H1 (cell line): ENCODE measurements at places on chromosomes 12 and 14. TPM values are rescaled to one million over a fixed set of nuclear protein-coding genes. Genes with fewer than 3 reads are reported as not detected.

Gene ESRRB
- 0.19 and 0.29 TPM in 2 replicates for polyA plus RNA-seq

Gene DACT1
- polyA plus RNA-seq = 3.2 and 4.7 TPM in 2 replicates

Gene BATF
- 0.20 TPM in 1 of 2 replicates, not detected in the other for polyA plus RNA-seq

Gene OASL
- not detected in 2 replicates for polyA plus RNA-seq

Gene CLEC6A
- polyA plus RNA-seq = not detected in 2 replicates

Gene GPX2
- polyA plus RNA-seq = 0.49 and 0.89 TPM in 2 replicates

Gene INHBC
- 0.15 and 0.30 TPM in 2 replicates for polyA plus RNA-seq

Gene DAO
- polyA plus RNA-seq = not detected in 2 replicates

Gene INSM2
- not detected in 2 replicates for polyA plus RNA-seq

Gene KITLG
- polyA plus RNA-seq = 1.3 and 1.4 TPM in 2 replicates

Gene EXOC3L4
- 0.24 and 0.57 TPM in 2 replicates for polyA plus RNA-seq

Gene APOF
- polyA plus RNA-seq = not detected in 2 replicates

Gene SIX6
- polyA plus RNA-seq = 0.03 and 0.08 TPM in 2 replicates

Gene LIN52
- 4.7 and 6.8 TPM in 2 replicates for polyA plus RNA-seq

Gene SLC24A4
- polyA plus RNA-seq = 0.27 and 0.77 TPM in 2 replicates

Gene CISTR
- not detected in 2 replicates for polyA plus RNA-seq

Gene MFAP5
- polyA plus RNA-seq = 0.46 and 0.60 TPM in 2 replicates

Gene FBLN5
- polyA plus RNA-seq = 0.88 and 1.1 TPM in 2 replicates

Gene CCDC175
- polyA plus RNA-seq = not detected in 2 replicates

Gene TSHR
- 0.11 and 0.27 TPM in 2 replicates for polyA plus RNA-seq

Gene IL26
- polyA plus RNA-seq = not detected in 2 replicates

Gene PPP1R36
- polyA plus RNA-seq = 0.25 and 0.39 TPM in 2 replicates

Gene BHLHE41
- polyA plus RNA-seq = 0.58 and 1.1 TPM in 2 replicates
